ENCODE measurements at places on chromosomes 3 and 15. TPM values are rescaled to one million over a fixed set of nuclear protein-coding genes. Genes with fewer than 3 reads are reported as not detected.

DNA sequence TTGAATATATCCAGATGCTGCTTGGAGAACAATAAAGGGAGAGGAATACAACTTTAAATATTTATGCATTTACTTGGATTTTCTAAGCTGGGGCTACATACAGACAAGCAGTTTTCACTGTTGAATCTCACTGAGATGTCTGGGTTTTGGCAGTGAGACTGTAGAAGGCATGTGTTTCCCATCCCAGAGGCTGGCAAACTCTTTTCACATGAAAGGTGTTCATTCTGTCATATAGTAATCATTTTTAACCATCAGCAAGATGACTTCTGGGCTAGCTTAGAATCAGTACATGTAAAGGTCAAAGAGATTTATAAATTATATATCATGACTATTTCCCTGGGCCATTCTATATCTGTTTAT lies 218.7 kb upstream of the SGO1 start:
- no peak for DNase-seq

DNA sequence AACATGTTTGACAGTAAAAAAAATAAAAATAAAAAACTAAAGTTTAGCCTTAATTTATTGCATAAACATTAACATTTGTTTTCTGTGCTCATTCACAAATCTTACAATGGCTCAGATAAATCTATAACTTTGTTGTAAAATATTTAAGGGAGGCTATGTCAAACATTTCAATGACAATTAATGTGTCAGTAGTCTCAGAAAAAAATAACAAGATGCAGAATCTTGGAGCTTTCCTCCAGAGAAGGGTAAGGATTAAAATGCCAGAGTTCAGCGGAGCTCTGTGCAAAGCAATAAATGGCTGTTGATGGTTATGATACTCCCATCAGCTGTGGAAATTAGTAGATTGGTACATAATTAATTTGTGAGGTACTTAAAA lies 20.0 kb upstream of the CAPN7 start:
- DNase-seq, result no peak

DNA sequence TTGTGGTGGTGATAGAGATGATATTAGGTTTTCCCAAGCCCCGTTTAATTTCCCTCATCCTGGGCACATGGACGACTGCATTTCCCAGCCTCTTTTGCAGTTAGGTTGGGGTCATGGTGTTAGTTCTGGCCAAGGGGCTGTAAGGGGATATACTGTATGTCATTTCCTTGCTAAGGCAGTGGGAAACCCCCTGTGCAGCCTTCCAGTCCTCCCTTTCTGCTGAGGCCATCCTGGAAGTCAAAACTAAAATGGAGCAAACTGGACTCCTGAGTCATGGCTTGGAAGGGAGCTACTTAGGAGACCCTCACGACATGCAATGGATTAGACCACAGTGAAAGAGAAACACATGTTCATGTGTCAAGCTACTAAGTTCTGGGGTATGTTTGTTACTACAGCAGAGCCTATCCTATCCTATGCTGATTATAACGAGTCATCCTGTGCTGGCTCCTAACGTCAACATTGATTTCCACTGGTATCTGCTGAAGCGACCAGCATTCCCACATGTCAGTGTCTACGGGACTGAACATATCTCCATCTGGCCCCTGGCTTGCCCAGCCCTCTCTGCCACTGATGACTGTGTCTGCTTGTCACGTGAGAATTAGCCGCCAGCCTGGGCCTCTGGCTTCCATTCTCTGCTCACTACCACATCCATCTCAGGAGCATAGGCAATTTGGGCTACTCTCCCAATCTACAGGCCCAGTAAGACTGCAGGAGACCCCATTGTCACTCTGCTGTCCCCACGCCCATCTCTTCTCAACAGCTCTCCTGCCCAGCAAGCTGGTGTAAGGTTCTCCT lies 85.6 kb upstream of the MEF2A start:
- DNase-seq, result no peak

GRCh38 chr3:39814007-39814406 lies 4.6 kb downstream of the MYRIP start:
- DNase-seq, result no peak

DNA sequence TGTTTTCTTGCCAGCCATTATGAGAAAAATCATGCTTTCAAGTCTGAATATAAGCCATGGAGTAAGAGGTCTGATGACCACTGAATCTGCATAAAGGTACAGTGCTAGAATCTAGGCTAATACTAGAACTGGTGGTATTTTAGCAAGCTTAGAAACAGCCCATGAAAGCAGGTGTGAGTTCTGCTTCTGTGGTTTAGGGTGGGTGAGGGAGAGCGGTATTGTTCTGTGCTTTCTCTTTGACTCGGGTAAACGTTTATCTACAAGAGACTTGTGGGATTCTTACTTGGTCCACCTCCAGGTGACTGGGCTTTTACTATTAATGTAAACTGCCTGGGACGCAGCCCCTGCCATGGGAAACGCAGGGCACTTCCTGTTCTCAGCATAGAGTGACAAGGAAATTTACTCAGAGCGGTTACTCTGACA lies 55.2 kb downstream of the PGPEP1L start:
- peak; percentile 95 for DNase-seq

GRCh38 chr15:68113751-68114150 lies 59.6 kb downstream of the PIAS1 start:
- no peak for DNase-seq

GRCh38 chr3:29643034-29643425 lies 362.2 kb downstream of the RBMS3 start:
- DNase-seq, result no peak

DNA sequence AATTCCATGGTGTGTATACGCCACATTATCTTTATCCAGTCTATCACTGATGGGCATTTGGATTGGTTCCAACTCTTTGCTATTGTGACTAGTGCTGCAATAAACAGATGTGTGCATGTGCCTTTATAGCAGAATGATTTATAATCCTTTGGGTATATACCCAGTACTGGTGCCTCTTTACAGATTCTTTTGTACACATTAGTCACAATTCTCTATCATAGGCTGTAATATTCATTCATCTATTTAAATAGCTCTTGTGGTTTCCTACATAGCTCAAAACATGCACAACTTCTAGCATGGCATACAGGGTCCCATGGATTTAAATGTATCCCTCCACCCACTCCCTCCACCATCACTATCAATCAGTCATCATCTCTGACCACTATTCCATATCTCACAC lies 324.1 kb upstream of the CADM2 start:
- DNase-seq, result no peak

DNA sequence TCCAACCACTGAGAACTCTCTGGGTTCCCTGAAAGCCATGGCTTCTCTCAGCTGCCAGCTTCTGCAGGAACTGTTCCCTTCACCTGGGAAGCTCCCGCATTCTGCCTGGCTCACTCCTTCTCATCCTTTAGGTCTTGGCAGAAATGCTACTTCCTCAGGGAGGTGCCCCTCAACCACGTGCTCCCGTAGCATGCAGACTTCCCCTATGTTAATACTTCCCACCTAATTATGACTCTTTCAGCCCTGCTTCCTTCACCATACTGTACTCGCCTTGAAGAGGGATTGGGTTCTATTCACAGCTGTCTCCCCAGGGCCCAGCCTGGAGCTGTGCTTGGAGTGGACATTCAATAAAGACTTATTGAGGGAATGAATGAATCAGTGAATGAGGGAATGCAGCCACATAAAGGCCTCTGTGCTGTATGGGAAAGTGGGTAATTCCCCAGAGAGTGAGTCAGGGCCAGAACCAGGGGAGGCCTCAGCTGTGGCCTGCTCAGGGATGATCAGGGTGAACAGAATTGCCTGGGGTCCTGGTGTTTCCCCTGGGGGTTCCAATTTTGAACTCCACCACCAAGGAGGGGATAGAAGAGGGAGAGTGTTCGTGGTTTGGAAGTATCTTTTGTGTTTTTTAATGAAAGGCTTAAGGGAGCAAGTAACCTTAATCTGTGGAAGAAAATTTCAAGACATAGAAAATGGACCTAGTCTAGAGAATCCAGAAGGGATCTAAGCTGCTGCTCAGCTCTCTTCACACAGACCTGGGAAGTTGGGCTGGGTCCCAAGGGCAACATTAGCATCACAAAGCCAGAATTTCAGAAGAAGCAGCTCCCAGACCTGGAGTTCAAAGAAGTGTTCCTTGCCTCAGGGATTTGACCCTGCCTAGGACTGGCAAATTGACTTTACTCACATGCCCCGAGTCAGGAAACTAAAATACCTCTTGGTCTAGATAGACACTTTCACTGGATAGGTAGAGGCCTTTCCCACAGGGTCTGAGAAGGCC lies 14.6 kb upstream of the FAM107A start:
- no peak for DNase-seq

DNA sequence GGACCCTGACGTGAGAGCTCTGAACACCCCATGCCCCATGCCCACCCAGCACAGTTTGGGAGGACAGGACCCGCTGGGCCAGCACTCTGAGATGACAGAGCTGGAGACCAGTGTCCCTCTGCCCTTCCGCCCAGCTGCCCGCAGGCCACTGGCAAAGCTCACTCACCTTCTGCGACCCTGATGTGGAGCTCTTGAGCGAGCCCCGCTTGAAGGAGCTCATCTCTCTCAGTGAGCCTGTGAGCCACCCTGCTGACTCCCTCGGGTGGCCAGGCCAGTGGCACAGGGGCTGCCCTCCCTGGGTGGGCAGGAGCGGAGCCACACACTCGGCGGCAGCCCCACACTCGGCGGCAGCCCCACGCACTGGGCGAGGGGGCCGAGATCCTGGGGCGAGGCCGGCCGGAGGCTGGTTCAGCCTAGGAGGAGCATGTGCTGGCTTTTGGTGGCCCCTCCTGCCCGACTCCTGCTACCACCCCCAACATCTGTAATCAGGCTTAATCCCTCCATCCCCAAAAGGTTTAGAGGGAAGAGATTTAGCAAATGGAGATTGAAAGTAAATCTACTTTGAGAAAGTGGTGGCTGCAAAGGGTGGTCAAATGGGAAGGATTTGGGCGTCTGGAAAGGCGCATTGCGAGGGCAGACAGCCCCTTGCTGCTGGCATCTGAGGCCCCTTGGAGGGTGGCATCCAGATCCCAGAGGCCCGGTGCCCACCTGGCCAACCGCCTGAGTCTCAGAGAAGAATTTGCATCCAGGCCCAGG lies 59.4 kb upstream of the TRPM1 start:
- no peak for DNase-seq

- DNase-seq, result no peak
Observed at GRCh38 chr3:150150633-150151032, 179.9 kb upstream of the PFN2 start.

GRCh38 chr15:87634361-87634760 lies 622.2 kb downstream of the NTRK3 start:
- DNase-seq, result no peak

- DNase-seq, result no peak
Observed at GRCh38 chr15:54502416-54503075, 524.3 kb downstream of the UNC13C start.

DNA sequence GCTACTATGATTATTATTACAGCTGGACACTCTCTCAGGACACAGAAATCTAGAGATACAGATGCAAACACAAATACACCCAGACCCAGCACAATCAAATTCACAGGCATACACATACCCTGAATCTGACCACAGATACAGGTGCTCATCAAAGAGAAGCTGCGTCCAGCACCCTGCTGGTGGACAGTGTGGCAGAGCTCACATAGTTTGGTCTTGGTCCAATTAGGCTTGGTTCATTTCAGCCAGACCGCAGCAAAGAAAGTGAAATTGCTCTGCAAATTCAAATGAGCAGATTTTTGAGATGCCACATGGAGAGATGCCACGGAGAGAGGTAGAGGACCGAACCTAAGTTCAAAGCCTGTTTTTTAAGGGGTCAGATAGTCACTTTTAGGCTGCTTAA lies 55.6 kb downstream of the ANAPC13 start:
- no peak for DNase-seq

- no peak for DNase-seq
Observed at GRCh38 chr3:141929341-141929995, 53.0 kb downstream of the ATP1B3 start.

FRMD4B gene
- 4.2 TPM for polyA plus RNA-seq

PDCD7 gene
- 6.0 TPM for polyA plus RNA-seq

AHSG gene
- polyA plus RNA-seq, result not detected

SLC24A5 gene
- polyA plus RNA-seq, result not detected

FAM98B gene
- polyA plus RNA-seq, result 1.3 TPM

MITF gene
- polyA plus RNA-seq, result 0.06 TPM

GOLGA8T gene
- not detected for polyA plus RNA-seq

MST1R gene
- polyA plus RNA-seq, result 1.3 TPM

RIOX2 gene
- 46.6 TPM for polyA plus RNA-seq

MESP1 gene
- 1.4 TPM for polyA plus RNA-seq

CCDC39 gene
- 0.16 TPM for polyA plus RNA-seq

PRKAR2A gene
- 13.4 TPM for polyA plus RNA-seq
